DMS53 (cell line): ENCODE measurements at places on chromosomes 6 and 20.

DNA sequence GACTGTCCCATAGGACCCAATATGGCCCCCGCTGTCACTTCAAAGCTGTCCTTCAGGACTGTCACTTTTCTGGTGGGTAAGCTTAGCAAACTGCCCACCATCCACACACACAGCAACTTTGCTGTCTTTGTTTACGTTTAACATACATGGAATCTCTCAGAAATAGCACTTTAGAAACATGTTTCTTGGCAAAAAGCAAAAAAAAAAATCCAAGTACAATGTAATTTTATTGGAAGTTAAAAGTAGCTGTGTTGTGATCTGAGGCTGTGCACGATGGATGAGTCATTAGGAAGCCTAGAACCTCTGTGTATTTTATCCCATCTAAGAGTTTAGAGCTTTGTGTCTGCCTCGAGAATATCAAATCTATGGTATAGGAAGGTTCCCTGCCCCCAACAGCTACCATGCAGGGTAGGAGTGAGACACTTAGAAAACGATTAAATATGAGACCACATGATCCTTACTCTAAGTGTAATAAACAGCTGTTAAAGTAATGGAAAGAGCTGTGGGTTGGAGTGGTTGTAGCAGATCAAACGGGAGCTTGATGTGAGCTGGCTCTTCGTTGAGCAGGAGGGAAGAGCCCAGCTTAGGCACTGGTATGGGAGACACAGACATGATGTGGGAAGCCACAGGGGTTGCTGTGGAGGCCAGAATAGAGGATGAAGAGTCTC is 119.5 kb downstream of the PLEKHG1 start:
- peak; percentile 58 for DNase-seq

DNA sequence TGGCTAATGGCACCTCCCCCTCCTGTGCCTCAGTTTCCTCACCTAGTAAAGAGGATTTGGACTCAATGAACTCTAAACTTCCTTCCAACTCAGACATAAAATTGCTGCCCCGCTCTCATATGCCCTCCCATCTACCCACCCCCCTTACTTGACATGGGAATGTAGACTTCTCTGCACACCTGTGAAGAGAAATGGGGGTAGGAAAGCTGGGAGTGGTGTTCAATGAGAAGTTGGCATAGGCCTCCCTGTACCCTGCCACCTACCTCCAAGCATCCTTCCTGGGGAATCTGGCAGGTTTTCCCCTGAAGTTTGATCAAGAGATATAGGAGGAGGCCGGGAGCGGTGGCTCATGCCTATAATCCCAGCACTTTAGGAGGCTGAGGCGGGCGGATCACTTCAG is 3.9 kb upstream of the POU5F1 start:
- DNase-seq, result no peak

DNA sequence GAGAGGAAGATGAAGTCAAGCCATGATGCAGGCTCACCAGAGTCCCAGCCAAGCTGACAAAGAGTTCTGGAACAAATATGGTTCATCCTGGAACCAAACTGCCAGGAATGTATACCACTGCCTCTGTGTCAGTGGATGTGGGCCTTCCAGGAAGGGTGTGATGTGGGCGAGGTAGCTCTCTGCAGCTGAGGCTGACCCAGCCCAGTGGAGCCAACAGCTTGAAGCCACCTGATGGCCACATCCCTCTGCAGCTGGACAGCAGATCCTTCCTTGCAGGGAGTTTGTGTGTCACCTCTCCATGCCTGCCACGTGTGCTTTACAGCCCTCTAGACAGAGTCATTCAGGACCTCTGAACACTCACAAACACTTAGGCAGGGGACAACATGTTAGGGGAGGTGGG is 142.0 kb upstream of the RIN2 start:
- no peak for DNase-seq

GRCh38 chr6:144613859-144614258 is 328.7 kb downstream of the UTRN start:
- peak; percentile 3 for DNase-seq

GRCh38 chr6:113630738-113631535 is 226.2 kb upstream of the MARCKS start:
- peak; percentile 76 for DNase-seq

- no peak for DNase-seq
Measured at GRCh38 chr6:27205375-27206278, 41.9 kb upstream of the PRSS16 start.

GRCh38 chr6:445571-446417 is 54.2 kb downstream of the IRF4 start:
- DNase-seq, result no peak

DNA sequence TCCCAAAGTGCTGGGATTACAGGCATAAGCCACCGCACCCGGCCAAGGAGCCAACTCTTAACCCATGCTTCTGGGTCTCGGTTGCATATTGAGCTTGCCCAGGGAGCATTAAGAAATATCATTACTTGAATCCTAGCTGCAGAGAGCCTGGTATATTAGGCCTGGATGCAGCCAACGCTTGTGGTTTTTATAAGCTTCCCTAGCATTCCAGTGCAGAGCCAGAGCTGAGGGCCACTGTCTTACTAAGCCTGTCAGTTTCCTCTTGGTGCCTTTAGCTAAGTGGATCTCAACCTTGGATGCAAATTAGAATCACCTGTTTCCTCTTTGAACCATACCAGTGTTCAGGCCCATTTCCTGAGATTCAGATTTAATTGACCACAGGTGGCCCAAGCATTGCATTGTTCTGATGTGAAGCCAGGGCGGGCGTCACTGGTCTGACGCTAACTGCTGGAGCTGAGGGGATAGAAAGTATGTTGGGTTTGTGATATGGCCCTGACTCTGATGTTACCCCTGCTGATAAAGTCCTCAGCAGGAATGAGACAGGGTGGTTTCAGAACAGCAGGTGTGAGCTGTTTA is 76.3 kb downstream of the BTBD3 start:
- DNase-seq, result peak; percentile 49

GRCh38 chr6:10837622-10837994 is 731 bp downstream of the MAK start:
- DNase-seq, result peak; percentile 69

GRCh38 chr6:155250701-155251381 is 13.0 kb upstream of the CLDN20 start:
- no peak for DNase-seq

DNA sequence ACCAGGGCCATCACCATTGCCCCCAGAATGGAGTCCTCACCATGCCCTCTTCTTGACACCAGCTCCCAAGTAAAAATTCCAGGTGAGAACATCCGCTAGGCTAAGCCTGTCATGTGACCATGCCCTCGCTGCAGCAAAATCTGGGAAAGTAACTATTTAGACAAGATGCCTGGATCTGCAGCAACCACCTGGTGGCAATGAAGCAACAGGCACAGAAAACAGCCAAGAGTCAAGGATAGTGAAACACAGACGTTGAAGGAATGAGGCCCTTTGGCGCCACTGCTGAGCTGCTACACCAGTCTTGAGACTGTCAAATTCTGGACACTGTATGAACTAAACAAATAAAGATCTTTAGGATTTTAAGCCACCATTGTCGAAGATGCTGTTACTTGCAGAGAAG is 30.1 kb upstream of the TGM6 start:
- no peak for DNase-seq

DNA sequence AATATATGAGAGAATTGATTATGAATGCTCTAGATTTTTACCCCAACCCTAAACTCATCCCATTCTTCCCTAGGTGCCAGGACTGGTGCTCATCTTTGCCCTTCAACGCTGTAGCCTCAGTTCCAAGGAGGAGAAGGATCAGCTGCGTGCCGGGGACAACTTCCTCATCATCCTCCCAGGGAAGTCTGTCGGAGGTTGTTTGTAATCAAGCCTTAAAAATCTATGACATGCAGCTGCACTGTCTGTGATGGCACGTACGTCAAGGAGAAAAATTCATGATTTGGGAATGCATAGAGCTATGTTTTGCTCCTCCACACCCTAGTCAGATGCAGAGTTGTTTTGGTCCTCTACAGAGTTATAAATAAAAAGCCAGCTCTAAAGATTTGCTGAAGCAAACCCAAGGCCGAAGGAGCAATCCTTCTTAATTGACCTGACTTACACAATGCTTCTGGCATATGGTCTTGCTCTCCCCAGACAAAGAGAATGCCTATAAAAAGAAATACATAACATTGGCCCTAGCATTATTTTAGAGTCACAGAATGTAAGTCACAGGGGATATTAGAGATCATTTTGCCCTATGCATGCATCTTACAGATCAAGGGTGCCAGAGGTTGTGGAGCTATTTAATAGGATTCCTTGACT is 244.2 kb downstream of the HIVEP2 start:
- no peak for DNase-seq

- no peak for DNase-seq
Measured at GRCh38 chr6:46926481-46926880, 4.7 kb upstream of the ADGRF5 start.

DNA sequence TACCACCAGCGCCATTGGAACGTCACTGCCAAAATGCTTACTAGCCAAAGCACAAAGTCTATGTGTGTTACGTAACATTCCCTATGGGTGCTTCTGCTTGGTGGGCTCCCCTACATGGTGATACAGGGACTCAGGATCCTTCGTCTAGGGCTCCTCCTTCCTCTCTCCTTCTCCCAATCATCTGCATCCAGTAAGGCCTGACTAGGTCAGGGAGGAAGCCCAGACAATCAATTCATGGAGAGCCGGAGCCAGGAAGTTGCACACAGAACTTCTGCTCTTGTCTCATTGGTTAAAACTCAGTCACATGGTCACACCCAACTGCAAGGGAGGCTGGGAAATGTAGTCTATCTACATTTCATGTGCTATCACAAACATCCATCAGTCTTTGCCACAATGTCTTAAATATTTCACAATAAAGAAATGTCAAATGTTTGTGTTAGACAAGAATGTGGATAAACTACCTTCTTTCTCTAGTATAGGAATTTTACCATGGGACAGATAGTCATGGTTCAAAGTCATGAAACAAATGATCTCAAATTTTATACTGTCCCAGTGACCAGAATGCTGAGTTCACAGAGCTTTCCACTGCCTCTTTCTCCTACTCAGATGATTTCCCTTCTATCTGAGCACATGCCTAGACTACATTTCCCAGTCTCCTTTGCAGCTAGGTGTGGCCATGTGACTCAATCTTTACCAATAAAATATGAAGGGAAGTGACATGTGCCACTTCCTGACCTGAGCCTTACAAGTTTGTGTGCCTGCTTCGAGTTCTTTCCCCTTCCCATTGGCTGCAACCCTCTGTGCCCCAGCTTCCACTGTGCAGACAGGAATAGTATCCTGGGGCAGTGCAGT is 9.3 kb upstream of the KCNK15 start:
- DNase-seq, result peak; percentile 76

- DNase-seq, result peak; percentile 20
Measured at GRCh38 chr6:84284428-84285049, 57.1 kb upstream of the CEP162 start.

- no peak for DNase-seq
Measured at GRCh38 chr6:107991772-107992550, 34.0 kb upstream of the SEC63 start.

- peak; percentile 51 for DNase-seq
Measured at GRCh38 chr6:130018744-130019325, 454 bp downstream of the L3MBTL3 start.

DNA sequence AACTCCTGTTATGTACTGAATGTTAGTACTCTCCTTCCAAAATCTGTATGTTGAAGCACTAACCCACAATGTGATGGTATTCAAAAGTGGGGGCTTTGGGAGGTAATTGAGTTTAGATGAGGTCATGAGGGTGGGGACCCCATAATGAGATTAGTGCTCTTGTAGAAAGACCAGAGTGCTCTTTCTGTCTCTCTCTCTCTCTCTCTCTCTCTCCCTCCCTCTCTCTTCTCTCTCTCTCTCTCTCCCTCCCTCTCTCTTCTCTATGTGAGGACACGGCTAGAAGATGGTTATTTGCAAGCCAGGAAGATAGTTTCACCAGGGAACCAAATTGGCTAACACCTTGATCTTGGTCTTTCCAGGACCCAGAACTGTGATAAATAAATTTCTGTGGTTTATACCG is 107.4 kb downstream of the TBX18 start:
- no peak for DNase-seq

GRCh38 chr20:53592992-53593465 is 610 bp downstream of the ZNF217 start:
- peak; percentile 46 for DNase-seq

DNA sequence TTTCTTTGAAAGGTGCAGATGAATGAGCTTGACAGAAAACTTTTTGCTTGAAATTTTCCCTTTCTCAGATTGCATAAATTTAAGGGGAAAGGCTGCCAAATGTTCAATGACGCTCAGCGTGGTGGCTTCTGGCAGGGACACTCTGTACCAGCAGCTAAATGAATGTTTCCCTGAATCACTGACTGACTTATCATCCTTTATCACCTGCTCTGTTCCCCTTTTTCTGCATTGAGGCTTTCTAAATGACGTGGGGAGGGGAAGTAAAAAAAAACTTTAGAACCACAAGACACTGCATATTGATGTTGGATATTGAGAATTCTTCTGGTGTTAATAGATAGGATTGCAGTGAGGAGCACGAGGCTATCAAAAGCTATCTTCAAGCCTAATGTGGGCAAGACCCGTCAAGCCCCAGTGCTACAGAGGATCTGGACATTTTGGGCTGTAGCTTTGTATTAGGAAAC is 46.9 kb upstream of the ENPP5 start:
- DNase-seq, result no peak

- peak; percentile 87 for DNase-seq
Measured at GRCh38 chr6:41427642-41428335, 92.4 kb downstream of the NCR2 start.

DNA sequence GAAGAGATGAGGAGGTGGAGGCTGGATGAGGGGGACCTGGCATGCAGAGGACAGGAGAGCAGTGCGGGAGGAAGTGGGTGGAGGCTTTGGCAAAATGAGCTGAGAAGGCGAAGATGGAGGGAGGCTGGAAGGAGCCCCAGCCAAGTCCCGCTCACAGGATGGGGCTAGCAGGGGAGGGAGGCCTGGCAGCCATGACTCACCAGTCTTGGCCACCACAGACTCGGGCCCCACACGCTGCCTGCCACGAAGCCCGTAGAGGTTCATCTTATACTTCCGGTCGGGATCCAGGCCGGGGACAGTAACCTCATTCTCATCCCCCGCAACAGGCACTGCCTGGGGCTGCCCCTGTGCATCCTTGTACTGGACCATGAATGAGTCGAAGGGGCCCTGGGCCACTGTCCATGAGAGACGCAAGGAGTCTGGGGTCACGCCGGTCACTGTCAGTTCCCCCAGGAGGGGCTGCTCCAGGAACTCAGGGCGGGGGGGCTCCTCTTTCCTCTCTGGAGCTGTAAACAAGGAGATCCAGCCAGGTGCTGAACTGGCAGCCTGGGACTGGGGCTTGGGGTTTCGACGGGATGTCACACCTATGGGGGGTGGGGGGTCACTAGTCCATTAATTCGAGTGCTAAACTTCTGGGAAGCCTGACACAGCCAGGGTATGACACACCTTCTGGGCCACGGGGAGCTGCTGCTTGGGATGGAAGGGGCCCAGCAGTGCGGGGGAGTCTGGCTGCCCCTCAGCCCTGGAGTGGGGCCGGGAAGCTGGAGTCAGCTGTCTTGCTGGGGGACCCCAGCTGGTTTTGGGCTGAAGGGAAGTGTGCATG is 27.8 kb downstream of the TNXB start:
- DNase-seq, result no peak

DNA sequence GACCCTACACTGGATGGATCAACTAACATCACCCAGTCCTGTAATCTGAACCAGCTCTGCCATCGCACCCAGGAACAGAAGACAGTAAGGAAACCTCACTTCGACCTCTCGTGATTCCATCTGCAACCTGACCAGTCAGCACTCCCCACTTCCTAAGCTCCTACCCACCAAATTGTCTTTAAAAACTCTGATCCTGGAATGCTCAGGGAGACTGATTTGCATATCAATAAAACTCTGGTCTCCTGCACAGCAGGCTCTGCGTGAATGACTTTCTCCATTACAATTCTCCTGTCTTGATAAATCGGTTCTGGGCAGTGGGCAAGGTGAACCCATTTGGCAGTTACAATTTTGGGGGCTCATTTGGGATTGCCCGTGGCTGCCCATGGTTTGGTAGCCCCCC is 18.3 kb upstream of the AGPAT4 start:
- DNase-seq, result no peak
